ENCODE measurements at places on chromosomes 11 and 22.

- DNase-seq: no peak
Measured at GRCh38 chr11:62433141-62433903, 14.5 kb downstream of the SCGB1A1 start.

- no peak for DNase-seq
Measured at GRCh38 chr11:125192183-125192582, 27.6 kb downstream of the PKNOX2 start.

GRCh38 chr11:44097821-44098220 lies 2.3 kb downstream of the EXT2 start:
- DNase-seq: no peak

DNA sequence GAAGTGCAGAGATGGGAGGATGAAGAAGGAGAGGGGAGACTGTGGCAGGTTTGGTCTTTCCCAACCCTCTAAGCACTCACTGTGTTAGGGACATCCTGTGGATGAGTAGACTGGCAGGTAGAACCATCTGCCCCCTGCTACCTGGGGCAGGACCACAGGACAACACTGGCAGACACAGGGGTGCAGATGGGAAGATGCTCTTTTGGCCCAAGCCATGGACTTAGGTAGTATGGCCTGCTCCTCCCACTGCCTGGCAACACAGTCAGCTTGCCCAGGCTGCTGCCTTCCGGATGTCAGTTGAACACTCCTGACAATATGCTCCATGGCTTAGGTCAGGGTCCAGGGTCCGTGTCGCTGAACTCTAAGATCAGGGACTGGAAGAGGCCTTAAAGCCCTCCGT lies 140.7 kb upstream of the NAV2 start:
- no peak for DNase-seq

DNA sequence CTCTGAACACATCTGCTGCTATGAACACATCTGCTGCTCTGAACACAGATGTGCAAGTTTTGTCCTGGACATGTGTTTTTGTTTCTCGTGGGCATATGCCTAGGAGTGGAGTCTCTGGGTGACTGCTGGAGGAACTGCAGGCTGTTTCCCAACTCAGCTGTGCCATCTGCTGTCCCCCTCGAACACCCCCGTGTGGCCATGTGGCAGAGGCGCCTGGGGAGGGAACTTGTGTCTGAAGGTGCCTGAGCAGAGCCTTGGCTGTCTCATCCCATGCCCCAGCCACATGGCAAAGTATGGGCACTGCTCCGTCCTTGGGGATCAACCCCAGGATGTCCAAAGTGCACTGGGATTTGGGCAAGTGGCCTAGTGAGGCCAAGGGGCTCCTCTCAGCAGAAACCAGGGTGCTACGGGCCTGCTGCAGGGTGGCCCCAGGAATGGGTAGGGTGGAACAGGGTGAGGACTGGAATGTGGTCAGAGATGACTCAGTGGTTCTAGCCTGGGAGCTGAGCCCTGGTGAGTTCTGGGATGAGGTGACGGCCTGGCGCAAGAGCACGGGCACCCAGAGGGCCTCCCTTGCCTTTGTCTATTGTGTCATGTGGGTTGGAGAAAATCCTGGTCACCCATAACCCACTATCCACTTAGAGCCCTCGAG lies 14.7 kb downstream of the GATD1 start:
- no peak for DNase-seq

DNA sequence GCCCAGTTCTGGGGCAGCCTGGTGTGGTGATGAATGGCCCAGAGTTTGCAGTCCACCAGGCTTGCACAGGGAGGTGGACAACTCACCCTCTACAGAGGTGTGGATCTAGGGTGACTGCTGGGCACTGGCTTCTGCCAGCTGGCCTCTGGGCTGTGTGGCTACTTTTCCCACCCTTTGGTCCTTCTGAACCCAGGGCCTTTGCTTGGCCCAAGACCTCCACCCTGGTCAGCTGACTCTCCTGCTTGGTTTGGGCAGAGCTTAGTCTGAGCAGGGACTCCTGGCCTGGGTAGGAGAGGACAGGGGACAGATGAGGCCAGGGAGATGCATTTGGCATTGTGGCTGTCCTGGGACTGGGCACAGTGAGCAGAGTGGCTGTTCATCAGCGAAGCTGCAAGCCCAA lies 83.0 kb upstream of the SHANK2 start:
- DNase-seq: no peak

DNA sequence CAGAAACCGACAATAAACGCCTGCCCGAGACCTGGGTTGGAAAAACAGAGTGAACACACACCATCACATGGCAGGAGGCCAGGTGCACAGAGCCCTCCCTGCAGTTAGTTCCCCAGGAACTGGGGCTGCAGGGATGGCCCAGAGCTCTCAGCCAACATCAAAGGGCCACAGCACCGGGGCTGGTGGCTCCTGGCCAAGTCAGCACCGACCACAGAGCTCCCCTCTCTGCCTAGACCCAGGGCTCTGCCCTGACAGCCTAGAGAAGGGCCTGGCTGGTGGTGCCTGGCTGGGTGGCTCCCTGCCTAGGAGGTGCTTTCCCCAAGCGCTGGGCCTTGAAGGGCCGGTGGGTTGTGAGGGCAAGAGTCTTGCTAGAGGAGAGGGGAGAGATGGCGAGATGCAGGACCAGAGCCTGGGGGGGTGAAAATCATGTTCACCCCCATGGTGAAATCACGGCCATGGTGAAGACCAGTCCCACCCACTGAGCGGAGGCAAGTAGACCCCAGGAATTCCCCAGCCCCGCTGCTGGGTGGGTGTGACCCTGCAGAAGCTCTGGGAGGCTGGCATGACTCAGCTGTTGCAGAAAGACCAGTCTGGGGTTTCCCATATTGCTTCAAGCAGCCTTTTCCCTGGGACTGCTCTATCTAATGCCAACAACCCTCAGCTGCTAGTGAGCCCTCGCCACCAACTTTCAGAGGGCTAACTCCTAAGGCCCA lies 7.2 kb upstream of the BID start:
- DNase-seq: peak; percentile 46

- no peak for DNase-seq
Measured at GRCh38 chr22:42171417-42171816, 40.8 kb upstream of the CYP2D6 start.

GRCh38 chr11:82405421-82405820 lies 328.2 kb downstream of the FAM181B start:
- DNase-seq: no peak

DNA sequence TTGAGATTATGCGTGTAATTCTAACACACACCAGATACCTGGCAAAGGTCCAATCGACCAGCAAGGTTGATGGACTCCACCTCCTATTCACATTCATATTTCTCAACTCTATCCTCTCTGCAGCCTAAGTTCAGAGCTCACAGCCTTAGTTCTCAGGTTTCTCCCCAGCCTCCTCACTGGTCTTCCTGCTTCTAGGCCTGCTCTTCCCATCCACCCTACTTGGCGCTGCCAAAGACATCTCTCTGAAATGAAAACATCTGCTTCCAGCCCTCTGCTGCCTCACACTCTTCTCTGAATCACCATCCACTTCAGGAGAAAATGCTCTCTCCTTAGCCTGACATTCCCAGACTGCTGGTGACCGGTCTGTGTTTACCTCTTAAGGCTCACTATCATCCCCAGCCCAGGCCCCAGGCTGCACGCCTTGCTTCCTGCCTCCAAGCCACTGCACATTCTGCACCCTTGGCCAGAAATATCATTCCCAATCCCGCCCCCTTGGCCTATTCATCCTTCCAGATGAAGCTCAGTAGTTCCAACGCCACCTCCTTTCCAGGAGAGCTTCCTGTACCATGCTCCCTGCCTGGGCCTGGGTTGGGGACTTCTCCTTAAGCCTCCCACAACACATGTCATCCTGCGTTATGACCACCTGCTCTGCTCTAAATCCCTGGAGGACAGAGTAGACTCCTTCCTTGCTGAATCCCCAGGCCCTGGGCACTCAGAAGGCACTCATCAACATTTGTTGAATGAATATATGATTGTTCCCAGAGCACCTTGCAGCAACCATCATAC lies 3.5 kb downstream of the ARRB1 start:
- peak; percentile 17 for DNase-seq

DNA sequence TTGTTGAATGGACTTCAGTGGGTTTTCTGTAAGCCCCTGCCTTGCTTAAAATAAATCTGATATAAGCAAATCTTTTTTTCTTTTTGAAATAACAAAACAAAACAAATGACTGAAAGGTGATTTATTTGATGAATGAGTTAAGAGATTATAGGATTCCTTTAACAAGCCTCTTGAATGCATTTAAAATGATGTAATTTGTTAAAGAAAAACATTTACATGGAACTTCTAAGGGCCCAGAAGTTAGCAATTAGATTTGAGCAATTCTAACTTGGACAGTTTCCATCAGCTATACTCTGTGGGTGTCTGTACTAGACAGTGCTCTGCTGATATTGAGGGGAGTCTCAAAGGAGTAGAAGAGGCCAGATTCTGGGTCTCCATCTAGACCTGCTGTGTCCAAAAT lies 143.5 kb upstream of the RAG2 start:
- DNase-seq: no peak

DNA sequence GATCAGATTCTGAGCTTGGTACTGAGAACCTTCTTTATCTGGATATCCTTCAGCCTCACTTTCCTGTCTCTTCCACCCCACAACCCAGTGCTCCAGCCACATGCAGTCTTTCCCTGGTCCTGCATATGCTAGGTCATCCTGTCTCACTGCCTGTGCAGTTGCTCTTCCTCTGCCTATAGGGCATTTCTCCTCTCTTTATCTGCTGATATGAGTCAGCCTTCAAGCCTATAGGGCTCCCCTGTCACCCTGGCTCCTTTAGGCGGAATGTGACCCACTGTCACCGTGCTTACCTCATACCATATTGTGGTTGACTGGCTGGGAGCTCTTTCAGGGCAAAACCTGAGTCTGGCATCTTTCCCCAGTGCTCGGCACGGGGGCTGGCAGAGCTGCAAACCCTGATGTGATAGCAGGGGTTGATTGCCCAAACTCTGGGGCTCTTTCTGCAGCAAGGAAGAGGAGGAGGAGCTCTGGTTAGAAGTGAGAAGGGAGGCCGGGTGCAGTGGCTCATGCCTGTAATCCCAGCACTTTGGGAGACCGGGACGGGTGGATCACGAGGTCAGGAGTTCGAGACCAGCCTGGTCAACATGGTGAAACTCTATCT lies 26.3 kb downstream of the MEI1 start:
- DNase-seq: no peak

- no peak for DNase-seq
Measured at GRCh38 chr22:16721961-16722360, 103.2 kb downstream of the XKR3 start.

- no peak for DNase-seq
Measured at GRCh38 chr22:50224071-50224470, 20.8 kb downstream of the TUBGCP6 start.

DNA sequence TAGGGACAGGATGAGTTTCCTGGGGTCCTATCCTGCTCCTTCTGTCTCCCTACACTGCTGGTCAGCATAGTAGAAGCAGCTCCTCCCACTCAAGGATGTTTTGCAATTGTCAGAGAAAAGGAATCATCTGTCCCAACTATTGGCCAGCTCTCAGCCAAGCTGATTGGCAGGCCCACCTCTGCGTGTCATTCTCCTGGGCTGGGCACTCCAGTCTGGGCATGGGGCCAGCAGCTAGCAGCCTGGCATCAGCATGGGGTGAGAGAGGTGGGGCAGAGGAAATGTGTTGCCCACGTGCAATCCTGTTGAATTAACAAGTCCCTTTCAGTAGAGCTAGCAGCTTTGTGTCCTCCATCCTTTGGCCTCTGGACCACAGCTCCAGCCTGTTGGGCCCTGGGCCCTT lies 14.1 kb downstream of the ANKK1 start:
- DNase-seq: peak; percentile 96

DNA sequence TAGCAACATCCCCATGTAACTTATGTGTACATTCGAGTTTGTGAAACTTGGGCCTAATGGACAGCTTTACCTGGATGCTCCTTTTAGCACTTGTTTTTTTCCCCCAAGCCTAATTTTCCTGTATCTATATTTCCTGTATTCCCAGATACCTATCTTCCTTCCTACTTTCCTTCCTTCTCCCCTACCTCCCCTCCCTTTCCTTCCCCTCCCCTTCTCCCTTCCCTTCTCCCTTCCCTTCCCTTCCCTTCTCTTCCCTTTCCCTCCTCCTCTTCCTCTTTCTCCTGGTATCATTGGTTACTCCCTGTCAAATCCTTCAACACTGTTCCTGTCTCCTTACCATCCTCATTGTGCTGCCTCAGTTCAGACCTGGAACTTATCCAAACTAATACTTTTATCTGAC lies 111.8 kb downstream of the HIPK3 start:
- no peak for DNase-seq

- DNase-seq: no peak
Measured at GRCh38 chr11:23423104-23423503, 562.8 kb upstream of the CCDC179 start.

GRCh38 chr22:19291218-19291579 lies 320 bp downstream of the CLTCL1 start:
- DNase-seq: peak; percentile 2

GRCh38 chr11:60766547-60766946 lies 9.9 kb downstream of the MS4A15 start:
- DNase-seq: no peak

- no peak for DNase-seq
Measured at GRCh38 chr11:82577246-82577645, 156.4 kb downstream of the FAM181B start.

DNA sequence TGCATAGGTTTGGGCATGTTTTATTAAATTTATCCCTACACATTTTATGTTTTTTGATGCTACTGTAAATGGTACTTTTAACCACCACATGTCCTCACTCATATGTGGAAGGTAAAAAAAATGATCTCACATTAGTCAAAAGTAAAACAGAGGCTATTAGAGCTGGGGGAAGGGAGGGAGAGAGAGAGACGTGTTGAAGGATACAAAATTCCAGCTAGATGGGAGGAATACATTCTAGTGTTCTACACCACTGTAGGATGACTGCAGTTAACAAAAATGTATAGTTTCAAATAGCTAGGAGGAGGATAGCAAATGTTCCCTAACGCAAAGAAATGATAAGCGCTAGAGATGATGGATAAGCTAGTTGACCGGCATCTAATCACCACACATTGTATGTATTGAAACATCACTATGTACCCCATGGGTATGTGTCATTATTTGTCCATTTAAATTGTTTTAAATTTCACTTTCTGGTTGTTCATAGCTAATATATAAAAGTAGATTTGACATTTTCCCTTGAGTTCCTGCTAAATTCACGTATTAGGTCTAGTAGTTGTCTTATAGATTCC lies 9.9 kb upstream of the GNB1L start:
- no peak for DNase-seq

GRCh38 chr22:43305806-43306205 lies 37.4 kb downstream of the SCUBE1 start:
- DNase-seq: no peak

- no peak for DNase-seq
Measured at GRCh38 chr22:22721681-22722354, 77.4 kb downstream of the GGTLC2 start.

GRCh38 chr11:122363296-122363695 lies 247.3 kb upstream of the BLID start:
- DNase-seq: no peak

GRCh38 chr11:76770642-76771445 lies 12.3 kb upstream of the TSKU start:
- no peak for DNase-seq

GRCh38 chr11:98964146-98964545 lies 56.6 kb upstream of the CNTN5 start:
- no peak for DNase-seq

DNA sequence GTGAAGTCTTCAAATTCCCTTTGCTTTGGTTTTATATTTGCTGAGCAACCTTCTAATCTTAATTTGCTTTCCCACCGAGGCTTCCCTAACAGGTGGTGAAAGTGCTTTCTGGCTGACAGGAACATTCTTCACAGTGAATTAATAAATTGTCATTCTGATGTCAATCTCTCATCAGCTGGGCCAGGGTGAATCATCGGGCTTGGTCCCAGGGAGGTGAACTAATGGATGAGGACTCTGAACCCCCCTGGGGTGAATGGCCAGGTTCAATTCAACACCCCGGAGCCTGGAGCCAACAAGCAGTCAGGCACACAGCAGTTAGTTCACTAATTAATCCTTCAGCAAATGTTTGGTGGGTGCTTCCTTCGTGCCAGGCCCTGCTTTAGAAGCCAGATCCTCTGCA lies 155.4 kb upstream of the PDGFD start:
- DNase-seq: no peak

All from NCI-H345 (cell line).